CD8-positive, alpha-beta memory T cell (primary cell): ENCODE measurements at places on chromosomes 6 and 20.

DNA sequence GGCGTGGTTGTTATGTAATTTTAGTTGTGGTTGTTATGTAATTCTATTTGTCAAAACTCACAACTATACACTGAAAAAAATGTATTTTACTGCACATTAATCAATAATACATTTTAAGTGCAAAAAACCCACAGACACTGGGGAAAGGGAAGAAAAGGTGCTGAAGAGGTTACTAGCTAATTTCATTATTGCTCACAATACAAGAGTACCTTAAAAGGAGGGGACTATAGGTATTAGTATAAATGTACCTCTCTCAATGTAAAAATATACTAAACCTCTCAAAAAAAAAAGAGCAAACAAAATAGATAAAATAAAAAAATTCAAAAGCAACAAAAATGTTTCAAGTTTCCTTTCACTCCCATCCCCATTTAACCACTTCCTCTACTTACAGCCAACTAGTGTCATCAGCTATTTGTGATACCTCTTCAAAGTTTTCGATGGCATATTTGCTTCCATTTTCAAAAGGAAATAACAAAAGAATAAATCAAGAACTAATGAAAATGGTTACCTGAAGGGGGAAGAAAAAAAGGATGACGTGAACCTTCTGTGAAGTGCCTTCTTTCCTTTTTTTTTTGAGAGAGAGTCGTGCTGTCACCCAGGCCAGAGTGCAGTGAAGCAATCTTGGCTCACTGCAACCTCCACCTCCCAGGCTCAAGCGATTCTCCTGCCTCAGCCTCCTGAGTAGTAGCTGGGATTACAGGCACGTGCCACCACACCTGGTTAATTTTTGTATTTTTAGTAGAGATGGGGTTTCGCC is 30.2 kb downstream of the RANBP9 start:
- DNase-seq: no peak

DNA sequence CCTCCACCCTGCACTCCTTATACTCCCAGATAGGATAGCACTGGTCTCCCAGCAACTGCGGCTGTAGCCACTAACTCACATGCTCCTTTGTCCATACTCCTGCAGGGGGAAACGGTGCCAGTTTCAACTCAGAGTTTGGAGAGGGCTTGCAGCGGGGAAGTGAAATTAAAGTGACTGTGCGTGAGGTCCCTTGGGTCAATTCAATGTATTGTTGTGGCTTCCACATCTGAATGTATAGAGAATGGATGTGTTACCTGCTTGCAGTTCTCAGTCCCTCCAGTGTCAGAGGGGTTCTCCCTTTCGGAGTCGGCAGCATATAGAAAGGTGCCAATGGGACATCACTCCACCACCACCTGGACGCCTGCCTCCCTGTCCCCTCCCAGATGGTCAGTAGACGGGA is 93.6 kb upstream of the CNKSR3 start:
- no peak for DNase-seq

DNA sequence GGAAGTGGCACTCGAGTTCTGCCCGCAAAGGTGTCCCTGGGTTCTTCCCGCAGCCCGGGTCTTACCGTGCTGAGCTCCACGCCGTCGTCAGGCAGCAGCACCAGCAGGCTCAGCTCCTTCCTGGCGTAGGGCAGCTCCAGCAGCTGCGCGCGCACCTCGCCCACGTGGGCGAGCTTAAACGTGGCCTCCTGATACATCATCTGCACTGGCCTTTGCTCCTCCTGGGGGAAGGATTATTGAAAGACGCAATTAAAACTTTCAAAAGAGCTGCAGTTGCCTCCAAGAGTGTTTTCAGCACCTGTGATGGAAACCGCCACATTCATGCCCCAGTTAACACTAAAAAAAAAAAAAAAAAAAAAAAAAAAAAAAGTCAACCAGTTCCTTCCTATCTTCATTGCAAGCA is 11.3 kb downstream of the SERPINB9 start:
- DNase-seq: peak; percentile 70

- no peak for DNase-seq
Measured at GRCh38 chr6:163585932-163586437, 171.5 kb downstream of the QKI start.

- DNase-seq: no peak
Measured at GRCh38 chr6:156801712-156802111, 24.5 kb downstream of the ARID1B start.

DNA sequence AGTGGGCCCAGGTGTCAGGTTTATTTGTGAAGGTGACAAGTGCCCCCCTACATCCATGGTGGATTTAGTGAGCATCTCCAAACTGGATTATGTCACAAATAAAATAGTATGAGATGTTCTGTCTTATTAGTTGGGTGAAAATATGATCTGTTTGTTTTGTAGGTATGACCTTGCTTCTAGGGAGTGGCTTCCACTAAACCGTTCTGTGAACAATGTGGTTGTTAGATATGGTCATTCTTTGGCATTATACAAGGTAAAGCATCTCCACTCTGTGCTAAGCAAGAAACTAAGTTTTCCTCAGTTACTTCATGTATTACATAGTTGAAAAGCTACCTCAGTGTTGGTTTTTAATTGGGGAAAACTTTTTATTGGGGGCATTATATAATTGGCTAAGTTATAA is 88.4 kb downstream of the ATRN start:
- no peak for DNase-seq
